ENCODE measurements at places on chromosomes 1 and 21.

DNA sequence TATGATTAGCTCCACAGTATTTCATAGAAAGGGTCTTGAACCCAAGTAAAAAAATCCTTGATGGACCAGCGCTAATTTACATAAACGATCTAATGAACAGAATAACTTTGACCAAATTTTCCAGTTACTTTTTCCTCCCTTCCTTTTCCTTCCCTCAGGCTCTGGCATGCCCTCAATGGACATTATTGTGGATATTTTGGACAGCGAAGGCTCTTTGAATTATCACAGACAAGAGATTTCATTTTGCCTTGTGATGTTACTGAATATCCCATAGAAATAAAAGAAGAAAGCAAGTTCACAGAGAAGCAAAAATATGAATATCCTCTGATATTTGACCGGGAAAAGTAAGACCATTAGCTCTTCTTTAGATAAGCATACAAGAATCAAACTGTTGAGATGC lies 60.3 kb upstream of the EXO1 start:
- DNase-seq, result no peak

- DNase-seq, result no peak
Measured at GRCh38 chr1:21590126-21590880, 78.9 kb downstream of the RAP1GAP start.

- no peak for DNase-seq
Measured at GRCh38 chr1:6898974-6899539, 113.8 kb downstream of the CAMTA1 start.

GRCh38 chr21:30710499-30710898 lies 8.1 kb downstream of the KRTAP21-3 start:
- DNase-seq, result no peak

- no peak for DNase-seq
Measured at GRCh38 chr1:10765734-10766478, 30.5 kb downstream of the CASZ1 start.

DNA sequence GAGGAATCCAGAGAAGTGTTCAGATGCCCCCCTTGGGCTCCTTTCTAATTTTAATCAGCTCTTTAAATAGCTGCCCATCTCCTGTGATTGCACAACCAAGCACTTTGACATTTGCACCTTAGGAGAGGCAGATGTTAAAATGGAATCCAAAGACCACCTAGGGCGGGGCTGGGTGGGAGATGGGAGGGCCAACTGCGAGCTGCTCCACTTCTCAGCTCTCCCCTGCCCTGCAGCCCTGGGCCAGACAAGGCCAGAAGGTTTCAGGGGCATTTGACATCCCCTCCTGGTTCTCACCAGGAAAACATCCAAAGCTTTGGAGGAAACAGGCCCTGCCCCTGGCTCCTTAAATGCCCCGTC lies 106.9 kb downstream of the DHRS3 start:
- no peak for DNase-seq

DNA sequence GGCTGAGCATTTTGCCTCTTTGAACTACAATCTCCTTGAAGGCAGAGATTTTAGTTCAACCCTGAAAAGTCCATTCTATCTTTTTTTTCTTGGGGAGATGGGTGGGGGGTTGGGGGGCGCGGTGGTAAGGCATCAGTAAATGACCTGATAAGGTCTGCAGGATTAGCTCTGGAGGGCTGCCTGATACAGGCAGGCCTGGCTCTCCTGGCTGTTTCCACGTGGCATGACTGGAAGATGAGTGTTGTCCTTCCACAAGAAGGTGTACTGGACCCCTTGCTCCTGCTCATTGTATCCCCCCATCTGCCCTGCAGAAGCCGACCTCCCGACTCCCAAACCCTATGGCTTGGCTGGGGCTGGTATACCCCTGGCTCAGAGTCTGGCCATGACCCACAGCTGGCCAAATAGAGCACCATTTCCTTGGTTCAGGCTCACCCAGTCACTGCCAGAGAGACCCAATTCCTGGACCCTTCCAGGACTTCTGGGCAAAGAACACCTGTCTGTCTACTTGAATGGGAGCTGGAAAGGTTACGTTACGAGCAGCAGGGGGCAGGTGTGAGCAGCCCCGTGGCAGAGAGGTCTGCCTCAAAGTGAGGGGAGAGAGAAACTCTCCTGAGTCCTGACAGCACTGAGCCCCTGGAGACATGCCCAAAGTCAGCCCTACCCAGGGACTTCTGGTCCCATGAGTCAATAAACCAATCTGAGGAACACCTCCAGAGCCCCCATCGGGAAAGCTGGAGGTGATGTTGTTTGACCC lies 17.0 kb downstream of the DHRS3 start:
- peak; percentile 75 for DNase-seq

All from HuH-7 (cell line).